ENCODE measurements at places on chromosomes 7 and 10.
A peak's percentile ranks its signal among the peaks of the same experiment; 100 is the strongest.

- no peak for DNase-seq
Observed at GRCh38 chr10:95935429-95935828, 27.7 kb downstream of the CC2D2B start.

DNA sequence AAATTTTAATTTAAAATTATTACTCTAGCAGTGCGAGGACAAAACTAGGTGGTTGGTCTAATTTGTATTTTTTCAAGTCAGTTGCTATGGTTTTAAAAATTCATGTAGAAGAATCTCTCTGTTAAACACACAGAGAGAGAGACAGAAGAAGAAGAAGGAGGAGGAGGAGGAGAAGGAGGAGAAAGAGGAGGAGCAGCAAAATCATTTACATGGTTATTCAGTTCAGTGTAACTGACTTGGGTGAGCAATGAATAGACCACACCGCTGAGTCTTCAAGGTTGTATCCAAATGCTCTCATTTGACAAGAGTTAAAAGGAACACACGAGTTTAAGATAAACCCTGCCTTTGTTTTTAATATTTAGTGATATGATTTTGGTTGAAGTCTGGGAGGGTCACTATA is 131.1 kb downstream of the PDE1C start:
- DNase-seq: peak; percentile 36

- DNase-seq: no peak
Observed at GRCh38 chr7:2493205-2494164, 17.3 kb upstream of the GRIFIN start.

GRCh38 chr7:117220836-117221235 is 102.0 kb downstream of the WNT2 start:
- DNase-seq: no peak

- DNase-seq: no peak
Observed at GRCh38 chr10:54063514-54063913, 737.5 kb downstream of the PCDH15 start.

- DNase-seq: no peak
Observed at GRCh38 chr10:30160271-30160982, 101.0 kb upstream of the JCAD start.

DNA sequence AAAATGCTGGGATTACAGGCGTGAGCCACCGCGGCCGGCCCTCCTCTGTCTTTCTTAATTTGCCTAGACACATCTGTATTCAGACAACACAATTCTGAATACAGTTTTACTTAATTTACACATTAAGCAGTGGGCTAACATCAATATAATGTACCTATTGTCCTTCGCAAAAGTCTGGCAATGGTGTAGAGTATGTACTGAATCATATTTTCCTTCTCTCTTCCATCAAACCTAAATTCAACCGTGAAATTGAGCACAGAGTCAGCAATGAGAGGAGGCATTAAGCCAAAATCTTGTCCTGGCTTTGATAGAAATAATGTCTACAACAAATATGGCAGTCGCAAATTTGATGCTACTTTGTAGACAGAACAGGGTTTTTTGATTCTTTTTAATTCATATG is 30.4 kb downstream of the FZD9 start:
- no peak for DNase-seq

GRCh38 chr10:14625192-14625631 is 149.5 kb downstream of the FAM107B start:
- no peak for DNase-seq

- no peak for DNase-seq
Observed at GRCh38 chr7:7242899-7243298, 60.6 kb downstream of the C1GALT1 start.

GRCh38 chr7:66539902-66540375 is 88.7 kb upstream of the KCTD7 start:
- DNase-seq: no peak

GRCh38 chr7:158705234-158705850 is 738 bp upstream of the NCAPG2 start:
- DNase-seq: no peak

DNA sequence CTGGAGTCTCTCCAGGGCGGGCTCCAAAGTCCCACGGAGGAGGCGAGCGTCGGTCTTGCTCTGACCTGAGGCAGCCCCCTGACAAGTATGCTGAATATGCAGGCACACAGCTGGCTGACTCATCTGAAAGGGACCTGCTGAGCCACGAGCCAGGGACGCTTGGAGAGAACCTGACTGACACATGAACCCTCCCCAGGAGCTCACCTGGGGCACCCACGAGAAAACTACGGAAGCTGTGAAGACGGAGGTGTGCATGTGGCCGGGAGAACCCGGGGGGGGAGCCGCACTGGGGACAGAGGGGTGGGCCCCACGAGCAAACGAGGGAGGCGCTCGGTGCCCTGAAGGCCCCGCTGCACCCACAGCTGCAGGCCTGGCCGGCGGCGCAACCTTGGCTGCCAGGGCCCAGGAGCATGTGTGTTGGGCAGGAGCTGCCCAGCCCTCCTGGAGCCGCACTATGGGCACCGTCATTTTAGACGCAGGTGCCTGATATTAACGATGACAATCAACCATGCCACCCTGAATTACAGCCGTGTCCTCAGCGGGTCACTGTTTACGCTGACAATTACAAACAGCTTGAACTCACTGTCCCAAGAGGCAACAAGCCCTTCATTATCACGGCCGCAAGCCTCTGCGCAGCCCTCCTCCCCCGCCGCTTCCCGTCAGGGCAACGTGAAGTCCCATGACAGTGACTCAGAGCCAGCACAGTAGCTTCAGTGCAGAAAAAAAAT is 64.7 kb downstream of the DIP2C start:
- no peak for DNase-seq

DNA sequence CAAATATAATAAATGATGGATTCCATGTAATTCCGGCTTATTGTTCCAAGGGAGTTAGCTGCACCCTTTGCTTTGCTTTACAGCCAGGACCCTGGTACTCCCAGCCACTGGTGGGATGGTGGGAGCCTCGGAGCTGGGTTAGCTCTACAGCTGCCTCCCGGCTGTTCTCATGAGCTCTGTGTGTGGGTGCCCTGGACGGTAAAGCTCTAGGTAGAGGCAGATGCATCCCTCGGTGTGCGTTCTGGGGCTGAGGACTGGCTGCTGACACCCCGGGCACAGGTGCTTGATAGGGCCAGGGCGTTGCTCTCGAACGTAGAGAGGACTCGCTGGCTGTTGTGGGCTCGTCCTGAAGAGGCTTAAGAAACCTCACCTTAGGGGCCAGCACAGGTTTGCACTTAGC is 50.1 kb downstream of the PFKP start:
- no peak for DNase-seq

DNA sequence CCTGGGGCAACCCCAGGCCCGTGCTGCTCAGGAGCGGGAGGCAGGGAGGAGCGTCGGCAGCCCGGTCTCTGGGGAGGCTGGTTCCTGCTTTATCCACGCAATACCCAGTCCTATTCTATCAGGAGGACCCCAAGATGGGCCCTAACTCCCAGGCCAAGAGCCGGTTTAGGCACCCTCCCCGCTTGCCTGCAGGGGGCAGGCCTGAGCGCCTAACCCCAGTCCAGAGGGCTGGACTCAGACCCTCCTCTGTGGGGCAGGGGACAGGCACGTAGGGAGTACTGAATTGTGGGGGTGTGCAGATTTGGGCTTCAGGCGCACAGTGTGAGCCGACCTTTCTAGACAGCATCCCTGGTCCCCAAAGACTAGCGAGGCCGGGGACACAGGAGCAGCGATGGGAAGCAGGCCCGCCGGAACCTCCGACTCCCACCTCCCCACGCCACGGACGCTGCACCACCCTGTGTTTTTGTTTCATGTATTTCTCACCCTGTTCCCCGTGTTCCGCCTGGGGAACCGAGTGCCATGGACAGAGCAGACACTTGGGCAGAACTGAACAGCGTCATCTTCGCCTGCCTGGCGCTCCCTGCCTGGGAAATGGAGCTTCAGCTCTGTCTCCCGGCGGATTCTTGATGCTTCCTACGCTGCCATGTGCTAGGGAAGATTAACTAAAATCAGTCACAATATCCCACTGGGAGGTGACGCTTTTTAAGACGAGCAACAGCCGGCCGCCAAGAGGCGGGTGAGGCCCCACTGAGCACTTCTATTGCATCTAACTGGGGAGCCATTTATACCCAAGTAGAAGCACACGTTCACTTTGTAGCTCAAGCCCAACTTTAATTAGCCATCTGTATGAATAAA is 5.3 kb downstream of the NUDT1 start:
- DNase-seq: no peak

DNA sequence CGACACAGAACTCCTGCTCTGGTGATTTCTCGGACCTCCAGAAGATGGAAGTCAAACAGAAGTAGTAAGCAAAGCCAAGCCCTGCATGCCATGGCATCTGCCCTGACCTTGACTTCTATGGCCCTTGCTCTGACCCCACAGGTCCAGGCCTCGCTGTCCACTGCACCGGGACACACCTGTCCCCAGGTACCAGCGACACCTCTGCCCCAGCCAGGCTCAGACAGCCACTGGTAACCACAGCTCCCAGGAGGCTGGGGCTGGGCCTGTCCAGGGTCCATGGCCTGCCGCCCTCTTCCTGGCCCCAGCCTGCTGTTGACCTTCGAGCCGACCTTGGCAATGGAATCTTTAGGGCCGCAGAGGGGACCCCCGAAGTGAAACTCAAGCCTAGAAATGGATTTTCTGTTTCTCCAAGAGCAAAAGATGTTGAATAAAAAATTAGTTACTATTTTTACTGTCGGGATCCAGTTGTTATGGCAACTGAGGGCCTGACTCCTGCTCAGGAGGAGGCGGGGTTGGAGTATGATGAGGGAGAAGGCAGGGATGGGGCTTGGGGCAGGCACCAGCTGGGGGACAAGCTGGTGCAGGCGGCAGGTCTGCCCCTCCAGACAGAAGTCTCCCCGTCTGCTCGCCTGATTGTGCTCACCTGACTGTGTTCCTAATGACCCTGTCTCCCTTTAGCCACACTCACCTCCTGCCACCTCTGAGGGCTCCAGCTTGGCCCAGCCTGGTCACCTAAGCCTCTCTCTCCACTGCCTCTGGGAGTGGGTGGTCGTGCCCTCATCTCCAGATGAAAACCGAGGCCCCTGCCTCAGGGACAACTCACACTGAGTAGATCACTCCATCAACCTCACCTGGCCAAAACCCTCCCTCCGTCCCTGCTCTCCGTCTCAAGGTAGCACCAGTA is 4.1 kb upstream of the MMD2 start:
- DNase-seq: no peak

All from keratinocyte (primary cell).